ENCODE measurements at places on chromosomes 7 and 10.

GRCh38 chr7:57789130-57789529, 339.2 kb downstream of the ZNF716 start:
- DNase-seq = no peak
- H3K27me3 ChIP-seq = no peaks in the 10 kb centered on the region
- H3K4me3 ChIP-seq = no peak overlapping the region
- H3K4me1 ChIP-seq = no peaks in the 10 kb centered on the region
- H3K27ac ChIP-seq = no peak overlapping the region

DNA sequence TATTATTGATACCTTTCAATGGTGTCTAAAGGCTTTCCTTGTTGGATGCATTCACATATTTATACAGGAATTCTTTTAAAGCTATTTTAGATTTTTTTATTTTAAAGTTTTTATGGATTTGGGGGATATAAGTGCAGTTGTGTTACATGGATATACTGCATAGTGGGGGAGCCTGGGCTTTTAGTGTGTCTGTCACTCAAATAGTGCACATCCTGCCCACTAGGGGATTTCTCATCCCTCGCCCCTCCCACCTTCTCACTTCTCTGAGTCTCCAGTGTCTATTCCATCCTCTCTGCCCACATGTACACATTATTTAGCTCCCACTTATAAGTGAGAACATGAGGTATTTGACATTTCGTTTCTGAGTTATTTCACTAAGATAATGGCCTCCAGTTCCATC, 154.0 kb upstream of the MKI67 start:
- no peak overlapping the region for H3K27ac ChIP-seq
- peaks cover 27% of the 10 kb centered on the region for H3K27me3 ChIP-seq
- no peak for DNase-seq
- no peaks in the 10 kb centered on the region for H3K36me3 ChIP-seq
- no peak overlapping the region for H3K4me3 ChIP-seq

DNA sequence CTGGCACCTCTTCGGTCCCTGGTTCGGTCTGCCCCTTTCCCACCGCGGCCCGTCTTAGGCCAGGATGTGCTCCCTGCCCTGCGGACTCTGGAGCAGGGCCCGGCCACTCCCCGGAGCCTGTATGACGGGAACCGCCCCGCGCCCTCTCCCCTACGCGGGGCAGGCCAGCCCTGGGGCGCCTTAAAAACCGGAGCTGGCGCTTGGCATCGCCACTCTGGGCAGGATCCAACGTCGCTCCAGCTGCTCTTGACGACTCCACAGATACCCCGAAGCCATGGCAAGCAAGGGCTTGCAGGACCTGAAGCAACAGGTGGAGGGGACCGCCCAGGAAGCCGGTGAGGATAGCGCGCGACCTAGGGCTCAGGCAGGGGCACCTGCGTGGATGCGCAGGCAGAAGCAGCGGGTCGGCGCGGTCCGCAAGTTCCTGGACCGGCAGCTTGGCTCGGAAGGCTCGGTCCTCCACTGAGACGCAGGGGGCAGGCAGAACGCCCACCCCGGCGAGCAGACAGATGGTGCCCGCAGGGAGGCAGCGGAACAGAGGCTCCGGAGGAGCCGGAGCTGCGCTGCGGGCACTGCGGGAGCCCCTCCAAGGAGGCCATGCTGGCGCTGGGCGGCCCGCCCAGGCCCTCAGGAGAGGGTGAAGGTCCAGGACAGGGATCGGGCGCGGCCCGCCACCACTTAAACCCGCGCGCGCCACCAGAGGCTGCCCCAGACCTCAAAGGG, at the start of gene ADIRF:
Gene ADIRF, plus strand, starts transcription at position 212 of the 723 bp plus-strand sequence. Its CDS starts 63 bp downstream, at position 275.
- H3K4me3 ChIP-seq = no peak within 1 kb of the TSS
- H3K27me3 ChIP-seq = peaks cover 28% of the 10 kb centered on the region
- no peak within 1 kb of the TSS for H3K27ac ChIP-seq

DNA sequence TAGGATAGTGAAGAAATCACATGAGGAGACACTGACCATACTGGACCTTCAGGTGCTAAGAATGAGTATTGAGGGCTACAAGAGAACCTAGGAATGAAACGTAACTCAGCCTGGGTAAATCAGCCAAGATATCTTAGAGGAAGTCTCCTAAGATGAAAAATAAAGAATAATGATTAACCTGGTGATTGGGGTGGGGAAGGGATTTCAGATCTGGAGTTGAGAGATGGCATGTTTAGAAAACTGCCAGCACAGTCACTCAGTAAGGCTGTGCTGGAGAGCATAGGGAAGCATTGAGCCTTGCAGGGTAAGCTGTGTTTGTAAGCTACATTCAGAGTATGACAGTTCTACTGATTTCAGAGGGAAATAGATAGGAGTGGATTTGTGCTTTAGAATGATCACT, 1.9 kb upstream of the MALRD1 start:
- no peaks in the 10 kb centered on the region for H3K27me3 ChIP-seq
- H3K36me3 ChIP-seq = no peaks in the 10 kb centered on the region
- H3K4me3 ChIP-seq = no peak overlapping the region
- no peaks in the 10 kb centered on the region for H3K4me1 ChIP-seq
- DNase-seq = no peak
- H3K27ac ChIP-seq = no peak overlapping the region

- H3K4me1 ChIP-seq = peaks cover 3% of the 10 kb centered on the region
- no peak overlapping the region for H3K27ac ChIP-seq
- H3K36me3 ChIP-seq = no peaks in the 10 kb centered on the region
Observed at GRCh38 chr10:15367296-15368085, 3.6 kb downstream of the FAM171A1 start.

- DNase-seq = no peak
- H3K27ac ChIP-seq = no peak overlapping the region
- no peaks in the 10 kb centered on the region for H3K36me3 ChIP-seq
- H3K4me3 ChIP-seq = no peak overlapping the region
- H3K4me1 ChIP-seq = no peaks in the 10 kb centered on the region
- H3K27me3 ChIP-seq = no peaks in the 10 kb centered on the region
Observed at GRCh38 chr7:14834883-14835282, 67.7 kb downstream of the DGKB start.

GRCh38 chr7:130662426-130662825, 6.1 kb downstream of the COPG2 start:
- peaks cover 7% of the 10 kb centered on the region for H3K36me3 ChIP-seq
- no peaks in the 10 kb centered on the region for H3K27me3 ChIP-seq
- H3K4me3 ChIP-seq = no peak overlapping the region
- DNase-seq = no peak

- DNase-seq = no peak
- no peaks in the 10 kb centered on the region for H3K27me3 ChIP-seq
- no peak overlapping the region for H3K4me3 ChIP-seq
- H3K27ac ChIP-seq = no peak overlapping the region
- H3K4me1 ChIP-seq = no peaks in the 10 kb centered on the region
- no peaks in the 10 kb centered on the region for H3K36me3 ChIP-seq
Observed at GRCh38 chr10:81135851-81136250, 598.1 kb downstream of the SH2D4B start.
